HEK293T (cell line): ENCODE measurements at places on chromosomes 3 and 15.

GRCh38 chr3:72444656-72445223, 403.5 kb downstream of the SHQ1 start:
- DNase-seq = no peak

DNA sequence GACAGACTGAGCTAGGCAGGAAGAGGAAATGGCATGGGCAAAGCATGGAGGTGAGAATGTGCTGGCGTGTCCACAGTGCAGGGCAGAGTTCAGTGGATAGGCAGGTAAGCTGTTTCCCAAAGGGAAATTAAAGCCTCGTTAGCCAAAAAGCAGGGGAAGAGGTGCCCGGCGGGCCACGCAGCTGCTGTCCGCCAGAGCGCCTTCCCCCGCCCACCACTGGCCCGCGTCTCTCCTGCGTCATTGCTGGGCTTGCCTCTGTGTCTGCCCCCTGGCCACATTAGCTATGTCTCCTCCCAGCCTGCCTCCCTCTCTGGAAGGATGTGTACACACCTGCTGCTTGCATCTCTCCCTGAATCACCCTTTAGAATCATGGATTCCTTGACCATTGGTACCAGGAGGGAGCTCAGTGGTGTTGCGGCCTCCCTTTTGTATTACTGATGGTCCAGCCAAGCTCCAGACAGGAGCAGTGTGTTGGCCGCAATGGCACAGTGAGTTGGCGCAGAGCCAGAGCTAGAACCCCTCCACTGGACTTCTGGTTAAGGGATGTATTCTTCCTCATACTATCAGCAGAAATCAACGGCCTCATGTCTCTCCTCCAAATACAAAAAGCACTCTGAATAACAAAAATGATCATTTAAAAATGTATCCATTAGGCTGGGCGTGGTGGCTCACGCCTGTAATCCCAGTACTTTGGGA, 26.6 kb downstream of the SLC28A1 start:
- DNase-seq = no peak

DNA sequence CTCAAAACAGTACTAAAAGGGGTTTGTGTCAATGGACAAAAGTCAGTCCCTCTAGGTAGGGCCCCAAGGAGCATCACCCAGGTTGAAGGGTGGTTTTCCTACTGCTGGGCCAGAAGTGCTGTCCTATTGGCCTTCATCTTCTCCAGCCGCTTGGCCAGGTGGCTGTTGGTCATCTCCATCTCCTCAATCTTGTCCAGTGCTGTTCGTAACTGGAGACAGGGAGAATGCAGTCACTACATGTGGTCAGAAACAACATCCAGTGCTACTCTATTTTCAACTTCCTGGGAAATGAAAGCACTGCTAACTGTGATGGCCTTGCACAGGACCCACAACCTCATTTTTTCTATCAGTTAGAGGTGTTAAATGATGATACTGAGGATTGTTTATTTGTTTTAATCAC, 60.4 kb downstream of the MLH1 start:
- no peak for DNase-seq

DNA sequence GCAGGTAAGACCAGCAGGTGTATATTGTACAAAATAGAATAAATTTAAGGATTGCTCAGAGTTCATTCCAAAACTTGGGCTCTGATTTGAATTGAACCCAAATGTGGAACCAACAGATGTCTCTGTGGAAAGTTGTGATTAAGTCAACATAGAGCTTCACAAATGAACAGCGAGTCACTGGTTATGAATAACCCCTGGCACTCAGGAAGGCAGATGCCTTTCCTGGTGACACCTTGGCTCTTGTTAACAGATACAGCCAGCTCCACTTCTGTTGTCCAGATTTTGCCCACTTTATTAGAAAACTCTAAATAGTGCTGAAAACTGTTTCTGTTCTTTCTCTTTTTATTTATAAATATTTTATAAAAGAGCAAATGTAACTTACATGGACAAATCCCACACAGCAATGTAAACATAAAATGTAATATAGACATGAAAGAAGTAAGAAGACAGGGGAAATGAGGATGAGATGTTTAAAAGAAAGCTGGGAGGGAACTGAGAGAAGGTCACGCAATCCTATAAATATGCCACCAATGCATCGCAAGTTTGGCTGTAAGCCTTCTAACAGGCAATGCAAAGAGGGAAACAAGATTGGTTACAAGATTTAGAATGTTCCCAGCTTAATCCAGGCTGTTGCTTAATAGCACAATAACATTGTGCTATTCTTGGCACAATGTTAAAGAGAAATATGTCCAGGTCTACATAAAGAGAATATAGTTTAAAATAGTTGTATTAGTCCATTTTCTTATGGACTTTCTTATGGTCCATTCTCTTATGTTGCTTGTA, 495.5 kb downstream of the TAFA4 start:
- DNase-seq = no peak

DNA sequence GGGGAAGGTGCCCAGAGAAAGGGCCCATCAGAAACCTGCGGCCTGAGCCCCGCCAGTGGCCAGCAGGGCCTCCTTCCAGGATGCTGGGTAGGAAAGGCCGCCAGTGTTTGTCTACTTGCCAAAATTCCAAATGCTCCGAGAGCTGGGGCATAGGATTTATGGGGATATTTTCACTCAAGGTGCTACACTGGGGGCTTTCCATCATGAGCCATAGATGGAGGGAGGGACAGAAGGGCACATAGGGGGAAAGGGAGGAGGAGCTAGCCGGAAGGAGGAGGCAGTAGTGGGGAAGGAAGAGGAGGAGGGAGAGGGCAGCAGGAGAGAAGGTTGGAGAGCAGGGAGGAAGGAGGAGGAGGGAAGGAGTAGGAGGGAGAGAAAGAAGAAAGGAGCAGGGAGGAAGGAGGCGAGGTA, 494.7 kb upstream of the PROK2 start:
- no peak for DNase-seq

DNA sequence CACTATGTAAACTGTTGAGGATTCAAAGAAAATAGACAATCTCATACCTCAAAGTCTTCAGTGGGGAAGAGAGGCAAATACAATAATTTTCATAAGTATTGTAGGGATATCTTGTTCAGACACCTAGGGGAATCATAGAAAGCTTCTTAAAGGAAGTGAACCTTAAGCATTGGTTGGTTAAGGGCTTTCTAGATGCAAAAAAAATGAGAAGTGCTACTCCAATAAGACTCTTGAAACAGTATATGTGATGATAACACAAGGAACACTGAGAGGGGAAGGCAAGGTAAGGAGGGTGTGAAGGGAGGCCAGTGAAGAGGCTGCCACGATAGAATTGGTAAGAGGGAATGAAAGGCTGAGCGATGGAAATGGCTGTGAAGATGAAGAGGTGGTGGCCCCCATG, 104.1 kb downstream of the TPRG1 start:
- no peak for DNase-seq

- no peak for DNase-seq
Measured at GRCh38 chr3:172625404-172625803, 85.5 kb downstream of the NCEH1 start.

DNA sequence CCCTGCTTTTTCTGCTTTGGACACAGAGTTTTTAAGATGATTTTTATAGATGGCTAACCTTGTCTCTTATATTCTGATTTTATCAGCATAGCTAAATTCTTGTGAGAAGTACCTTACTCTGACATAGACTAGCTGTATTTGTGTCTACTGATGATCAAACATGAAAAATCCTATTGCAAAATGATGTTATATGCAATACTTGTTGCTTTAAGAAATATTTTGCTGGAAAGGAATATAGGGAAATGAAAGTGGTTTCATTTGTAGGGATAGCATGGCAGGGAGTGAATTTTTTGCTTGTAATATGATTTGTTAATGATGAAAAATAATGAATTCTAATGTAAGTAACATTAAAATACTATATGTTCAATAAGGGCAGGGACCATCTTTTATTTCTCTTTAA, 35.9 kb downstream of the CFAP91 start:
- no peak for DNase-seq

- peak; percentile 12 for DNase-seq
Measured at GRCh38 chr3:198079771-198080520, 119.9 kb downstream of the LMLN start.

- DNase-seq = no peak
Measured at GRCh38 chr3:107806021-107806420, 283.3 kb downstream of the BBX start.

GRCh38 chr3:78703944-78704343, 1063.9 kb downstream of the ROBO1 start:
- DNase-seq = no peak

- DNase-seq = no peak
Measured at GRCh38 chr3:122580470-122580869, 3.0 kb downstream of the PARP15 start.

DNA sequence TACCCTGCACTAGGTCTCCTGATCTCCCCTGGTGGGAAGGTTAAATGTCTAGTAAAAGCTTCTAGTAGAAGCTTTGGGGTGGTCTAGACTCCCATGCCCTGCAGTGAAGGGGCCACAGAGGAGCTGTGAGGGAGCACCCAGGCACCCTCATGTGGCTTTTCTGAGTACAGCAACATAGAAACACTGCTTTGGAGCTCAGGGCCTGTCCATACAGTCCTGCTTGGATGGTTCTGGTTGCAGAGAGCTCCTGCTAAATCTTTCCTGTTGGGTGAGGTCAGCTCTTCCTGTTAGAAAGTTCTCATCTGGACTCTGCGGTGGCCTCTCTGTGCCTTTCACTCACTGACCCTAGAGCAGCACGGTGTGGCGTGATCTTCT, 47.8 kb downstream of the GPD1L start:
- peak; percentile 30 for DNase-seq
